ENCODE measurements at places on chromosomes 12 and 14.

DNA sequence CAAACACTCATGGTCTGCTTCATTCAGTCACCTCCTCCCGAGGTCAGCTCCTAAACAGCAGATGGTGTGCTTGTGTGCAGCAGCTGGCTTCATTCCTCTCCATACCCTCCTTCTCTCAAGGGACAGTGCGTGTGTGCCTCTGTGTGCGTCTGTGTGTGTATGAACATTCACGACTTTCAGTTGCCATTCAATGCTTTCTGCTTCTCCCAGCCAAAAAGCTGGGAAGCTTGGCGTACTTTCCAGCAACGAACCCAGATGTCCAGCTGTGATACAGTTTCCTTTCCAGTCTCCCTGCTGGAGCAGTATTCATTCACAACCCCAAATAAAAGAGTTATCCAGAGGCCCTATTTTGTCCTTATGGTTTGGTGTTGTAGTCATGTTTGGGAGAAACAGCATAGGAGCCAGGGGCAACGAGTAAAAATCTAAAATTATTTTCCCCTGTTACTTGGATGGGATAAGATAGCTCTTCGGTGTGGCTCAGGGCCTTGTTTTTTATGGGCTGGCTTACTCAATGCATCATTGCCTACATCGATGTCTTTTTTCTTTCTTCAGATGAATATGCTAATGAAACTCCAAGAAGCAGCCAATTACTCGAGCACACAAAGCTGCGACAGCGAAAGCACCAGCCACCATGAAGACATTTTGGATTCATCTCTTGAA is 379.3 kb downstream of the NAV3 start:
- DNase-seq: no peak

- no peak for DNase-seq
Measured at GRCh38 chr14:42140001-42140400, 533.3 kb downstream of the LRFN5 start.

DNA sequence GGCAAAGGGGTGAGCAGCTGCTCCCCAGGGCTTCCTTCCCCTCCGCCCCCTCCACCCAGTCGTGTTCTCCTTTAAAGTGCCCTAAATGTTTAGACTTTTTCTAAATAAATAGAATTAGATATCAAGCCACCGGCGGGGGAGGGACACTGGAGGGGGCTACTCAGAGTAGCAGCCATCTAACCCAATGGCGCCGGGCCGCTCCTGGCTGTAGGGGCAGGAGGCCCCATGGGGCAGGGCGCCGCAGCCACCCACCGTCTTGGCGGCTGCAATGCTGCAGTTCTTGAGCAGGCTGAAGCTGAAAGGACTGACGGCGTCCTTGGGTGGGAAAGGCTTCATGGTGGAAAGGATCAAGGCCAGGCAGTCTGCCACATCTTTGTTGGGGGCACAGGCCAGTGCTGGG is 13.1 kb downstream of the SLC39A5 start:
- DNase-seq: no peak

DNA sequence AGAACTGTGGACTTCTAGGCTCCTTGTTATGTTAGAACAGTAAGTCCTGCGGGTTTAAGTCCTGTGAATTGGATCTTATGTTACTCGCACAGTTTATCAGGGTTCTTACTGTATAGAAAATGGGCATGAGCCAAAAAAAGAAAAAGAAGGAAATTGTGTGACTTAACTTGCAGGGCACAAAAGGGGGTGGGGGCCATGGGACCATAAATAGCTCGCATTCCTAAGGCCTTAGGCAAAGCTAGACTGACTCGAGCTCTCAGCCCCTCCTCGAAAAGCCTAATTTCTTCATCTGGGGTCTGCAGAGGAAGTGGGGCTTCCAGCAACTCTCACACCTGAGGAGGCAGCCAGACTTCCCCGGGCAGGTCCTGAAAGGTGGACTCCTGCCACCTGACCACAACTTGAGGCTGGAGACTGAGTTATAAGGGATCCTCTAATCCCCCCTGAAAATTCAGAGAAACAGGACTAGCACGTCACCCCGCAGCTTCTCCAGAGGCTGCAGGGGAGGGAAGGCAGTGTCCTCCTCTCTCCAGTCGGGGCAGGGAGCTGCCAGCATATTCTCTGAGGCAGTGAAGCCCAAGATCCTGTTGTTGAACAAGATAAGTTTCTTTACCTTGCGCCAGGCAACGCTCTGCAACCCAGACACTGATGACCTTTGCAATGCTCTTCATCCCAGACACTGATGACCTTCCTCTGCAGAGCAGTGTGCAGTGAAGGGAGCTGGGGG is 280.5 kb downstream of the PCNX1 start:
- DNase-seq: no peak

DNA sequence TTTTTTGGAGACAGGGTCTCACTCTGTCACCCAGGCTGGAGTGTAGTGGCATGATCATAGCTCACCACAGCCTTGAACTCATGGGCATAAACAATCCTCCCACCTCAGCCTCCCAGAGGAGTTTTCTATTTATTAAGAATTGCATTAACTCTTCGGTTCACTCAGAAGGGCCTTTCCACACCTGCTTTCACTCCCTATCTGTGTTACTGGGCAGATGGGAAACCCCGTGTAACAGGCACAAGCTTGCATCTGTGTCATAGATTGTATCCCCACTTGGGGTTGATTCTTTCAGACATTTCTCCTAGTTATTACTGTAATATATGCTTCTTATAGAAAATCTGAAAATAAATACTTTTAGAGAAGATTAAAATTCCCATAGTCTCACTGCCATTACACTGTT is 38.7 kb downstream of the STX2 start:
- no peak for DNase-seq

DNA sequence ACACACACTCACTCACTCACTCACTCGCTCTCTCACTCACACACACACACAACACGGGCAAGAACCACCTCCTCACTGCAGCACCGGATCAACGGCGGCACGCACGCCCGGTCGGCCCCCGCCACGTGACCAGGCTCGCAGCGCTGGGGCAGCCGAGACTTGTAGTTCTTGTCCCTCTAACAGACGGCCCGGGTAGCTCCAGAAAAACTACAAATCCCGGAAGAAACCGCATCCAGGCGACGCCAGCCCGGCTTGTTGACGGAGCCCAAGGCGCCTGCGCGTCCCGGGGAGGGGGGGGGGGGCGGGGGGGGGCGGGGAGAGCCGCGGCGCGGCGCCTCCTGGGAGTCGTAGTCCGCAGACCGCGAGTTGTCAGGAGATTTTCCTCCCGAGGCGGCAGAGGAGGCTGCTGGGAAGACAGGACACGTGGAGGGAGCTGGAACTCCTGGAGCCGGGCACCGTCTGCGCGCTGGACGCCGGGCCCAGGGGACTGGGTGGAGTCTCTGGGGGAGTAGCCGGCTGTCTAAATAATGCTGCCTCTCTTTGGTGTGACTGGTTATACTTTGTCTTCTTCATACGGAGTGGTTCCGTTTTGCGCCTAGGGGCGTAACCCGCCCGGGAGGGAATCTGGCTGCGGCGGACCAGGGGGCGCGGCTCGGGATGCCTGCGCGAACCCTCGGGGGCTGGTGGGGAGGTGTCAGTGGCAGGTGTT is at the start of gene MAX:
TSS of gene MAX (minus strand) at position 77 of the 709 bp plus-strand sequence. CDS start 178 bp downstream, outside the sequence.
- DNase-seq: peak; percentile 97

DNA sequence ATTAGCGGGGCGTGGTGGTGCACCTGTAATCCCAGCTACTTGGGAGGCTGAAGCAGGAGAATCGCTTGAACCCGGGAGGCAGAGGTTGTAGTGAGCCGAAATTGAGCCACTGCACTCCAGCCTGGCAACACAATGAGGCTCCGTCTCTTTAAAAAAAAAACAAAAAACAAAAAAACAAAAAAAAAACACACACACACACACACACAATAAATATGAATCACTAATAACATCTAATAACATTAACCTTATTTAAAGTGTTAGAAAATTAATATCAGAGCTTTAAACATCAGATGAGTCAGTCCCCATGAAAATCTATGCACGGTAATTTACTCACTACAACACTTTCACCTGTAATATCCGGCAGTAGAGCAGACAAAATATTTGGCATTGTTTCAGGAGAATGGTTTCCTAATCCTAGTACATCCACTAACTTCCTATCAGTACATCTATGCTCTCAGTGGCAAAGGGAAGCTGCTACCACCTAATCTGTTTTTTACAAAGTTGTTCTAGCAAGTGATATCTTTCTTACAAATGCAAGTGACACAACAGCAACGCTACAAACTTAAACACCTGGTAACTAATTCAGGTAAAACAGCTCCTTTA is 36.2 kb downstream of the MED13L start:
- no peak for DNase-seq

DNA sequence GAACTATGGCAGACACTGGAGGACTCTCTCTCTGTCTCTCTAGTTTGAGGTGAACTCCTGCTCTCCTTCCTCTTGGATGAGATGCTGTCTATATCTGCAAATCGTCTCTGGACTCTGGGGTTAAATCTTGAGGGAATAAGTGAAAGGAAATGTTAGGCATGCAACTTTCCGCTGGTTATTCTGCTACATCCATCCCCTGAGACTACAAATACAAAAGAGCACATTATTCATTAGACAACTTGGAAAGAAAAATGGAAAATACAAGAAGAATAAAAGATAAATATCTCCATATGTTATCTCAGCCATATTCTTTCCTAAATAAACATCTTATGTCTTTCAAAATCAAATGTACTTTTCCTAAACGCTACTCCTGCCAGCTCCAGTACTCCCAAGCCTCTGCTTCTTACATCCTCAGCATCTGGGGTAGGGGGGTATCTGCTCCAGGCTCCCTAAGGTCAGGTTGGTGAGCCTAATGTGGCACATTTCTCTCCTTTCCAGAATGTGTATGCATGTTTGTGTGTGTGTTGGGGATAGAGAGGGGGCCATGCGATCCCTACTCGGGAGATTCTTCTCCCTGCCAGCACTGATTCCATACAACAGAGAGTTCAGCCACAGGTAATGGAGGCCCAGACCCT is 102.9 kb upstream of the FSCB start:
- no peak for DNase-seq

GRCh38 chr12:124740691-124741137 is 123.0 kb downstream of the SCARB1 start:
- DNase-seq: no peak

- DNase-seq: no peak
Measured at GRCh38 chr14:50943261-50943942, 881 bp downstream of the PYGL start.

- no peak for DNase-seq
Measured at GRCh38 chr12:107238296-107238695, 144.9 kb upstream of the CRY1 start.

DNA sequence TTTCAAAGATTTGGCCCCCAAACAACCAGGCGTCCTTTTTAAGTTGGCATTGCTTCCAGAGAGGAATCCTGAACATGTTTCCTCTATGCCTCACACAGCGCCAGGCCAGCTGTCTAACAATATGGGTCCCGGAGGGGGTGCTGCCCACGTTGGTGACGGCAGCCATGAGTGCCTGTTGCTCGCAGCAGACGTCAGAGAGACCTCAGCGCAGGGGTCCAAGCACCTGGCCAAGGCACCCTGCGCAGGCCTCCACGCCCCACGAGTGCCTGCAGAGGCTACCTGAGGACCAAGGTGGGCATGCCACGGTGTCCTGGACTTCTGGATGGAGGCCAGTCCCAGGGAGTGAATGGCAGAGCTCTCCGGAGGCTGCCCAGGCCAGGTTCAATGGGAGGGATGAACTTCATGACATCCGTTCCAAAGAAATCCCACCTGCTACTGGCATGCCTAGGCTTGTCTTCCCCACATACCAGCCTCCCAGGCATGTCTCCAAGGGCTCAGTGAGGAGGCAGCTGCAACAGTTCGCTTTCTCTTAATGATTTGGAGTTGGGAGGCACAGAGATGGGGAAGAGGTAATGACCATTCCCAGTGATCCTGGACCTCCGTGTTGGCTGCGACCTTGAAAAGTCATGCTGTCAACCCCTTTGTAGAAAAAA is 11.6 kb upstream of the FOXN3 start:
- peak; percentile 90 for DNase-seq

- no peak for DNase-seq
Measured at GRCh38 chr12:95533985-95534384, 17.3 kb downstream of the USP44 start.

DNA sequence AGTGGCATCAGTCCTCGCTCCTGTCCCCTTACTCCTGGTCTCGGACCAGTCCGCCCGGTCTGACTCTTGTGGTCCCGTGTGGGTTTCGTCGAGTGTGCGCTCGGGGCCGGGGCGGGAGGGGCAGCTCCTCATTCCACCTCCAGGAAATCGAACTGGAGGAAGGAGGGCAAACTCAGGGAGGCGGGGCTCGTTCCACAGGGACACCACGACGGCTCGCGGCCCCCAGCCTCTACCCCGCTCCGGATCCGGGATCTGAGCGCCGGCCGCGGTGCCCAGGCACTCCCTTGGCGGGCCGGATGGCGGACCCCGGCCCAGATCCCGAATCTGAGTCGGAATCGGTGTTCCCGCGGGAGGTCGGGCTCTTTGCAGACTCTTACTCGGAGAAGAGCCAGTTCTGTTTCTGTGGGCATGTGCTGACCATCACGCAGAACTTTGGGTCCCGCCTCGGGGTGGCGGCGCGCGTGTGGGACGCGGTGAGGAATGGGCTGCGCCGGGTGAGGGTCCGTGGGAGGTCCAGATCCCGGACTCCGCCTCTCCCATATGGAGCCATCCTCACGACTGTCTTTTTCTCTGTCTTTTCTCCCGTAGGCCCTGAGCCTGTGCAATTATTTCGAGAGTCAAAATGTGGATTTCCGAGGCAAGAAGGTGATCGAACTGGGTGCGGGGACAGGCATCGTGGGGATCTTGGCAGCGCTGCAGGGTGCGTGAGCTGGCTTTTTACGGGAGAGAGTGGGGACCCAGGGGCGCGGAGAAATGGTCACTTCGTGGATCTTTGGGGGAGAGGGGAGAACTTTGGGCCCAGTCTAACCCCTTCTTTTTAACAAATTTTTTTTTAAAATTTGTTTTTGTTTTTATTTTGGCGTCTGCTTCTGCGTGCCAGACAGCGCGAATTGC is at the start of gene EEF1AKMT3:
TSS of gene EEF1AKMT3 (plus strand) at position 186 of the 894 bp plus-strand sequence. CDS start at position 297, 111 bp downstream.
- DNase-seq: no peak

DNA sequence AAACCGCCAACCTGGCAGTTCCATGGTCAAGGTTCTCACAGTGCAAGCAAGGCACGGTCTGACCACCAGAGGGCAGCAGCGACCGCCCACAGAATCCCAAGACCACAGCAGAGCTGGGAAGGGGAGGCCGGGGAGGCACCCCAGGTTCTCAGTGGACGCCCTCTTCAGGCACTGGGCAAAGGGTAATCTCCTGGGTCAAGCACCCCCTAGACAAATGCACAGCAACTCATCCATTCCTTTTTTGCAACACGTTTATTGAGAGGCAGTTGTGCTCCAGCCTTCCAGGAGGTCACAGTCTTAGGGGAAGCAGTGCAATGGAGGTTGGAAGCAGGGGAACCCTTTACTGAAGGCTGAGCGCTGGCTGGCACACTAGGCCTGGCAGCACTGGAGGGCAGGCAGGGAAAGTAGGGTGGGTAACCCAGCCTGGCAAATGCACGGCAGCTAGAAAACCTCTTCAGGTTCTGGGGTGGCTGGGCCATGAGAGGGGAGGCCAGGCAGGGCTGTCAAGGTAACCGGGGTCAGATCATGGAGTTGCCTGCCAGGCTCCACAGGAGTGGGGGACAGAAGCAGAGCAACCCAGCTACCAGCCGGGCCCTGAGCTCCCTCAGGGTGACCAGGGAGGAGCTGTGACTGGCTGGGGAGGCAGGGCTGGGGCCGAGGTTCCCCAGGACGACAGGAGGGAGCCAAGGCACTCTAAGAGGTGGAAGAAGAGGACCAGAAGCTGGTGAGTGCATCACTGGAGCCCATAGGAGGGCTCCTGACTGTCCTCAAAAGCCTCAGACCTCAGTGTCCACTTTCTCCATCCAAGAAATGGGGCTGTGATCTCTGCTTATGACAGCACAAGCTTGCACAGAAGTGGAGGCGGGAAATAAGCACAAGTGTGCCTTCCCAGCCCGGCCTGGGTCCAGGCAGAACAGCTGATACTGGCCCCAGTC is 1.8 kb upstream of the RHOF start:
- no peak for DNase-seq
